CD4-positive, alpha-beta T cell treated with Interleukin-4 for 4 hours (primary cell): ENCODE measurements at places on chromosomes 1 and 21.
A peak's percentile ranks its signal among the peaks of the same experiment; 100 is the strongest.

- no peak for DNase-seq
Observed at GRCh38 chr1:206457408-206458120, 12.7 kb upstream of the IKBKE start.

GRCh38 chr1:51472359-51472758 is 46.7 kb downstream of the EPS15 start:
- no peak for DNase-seq

DNA sequence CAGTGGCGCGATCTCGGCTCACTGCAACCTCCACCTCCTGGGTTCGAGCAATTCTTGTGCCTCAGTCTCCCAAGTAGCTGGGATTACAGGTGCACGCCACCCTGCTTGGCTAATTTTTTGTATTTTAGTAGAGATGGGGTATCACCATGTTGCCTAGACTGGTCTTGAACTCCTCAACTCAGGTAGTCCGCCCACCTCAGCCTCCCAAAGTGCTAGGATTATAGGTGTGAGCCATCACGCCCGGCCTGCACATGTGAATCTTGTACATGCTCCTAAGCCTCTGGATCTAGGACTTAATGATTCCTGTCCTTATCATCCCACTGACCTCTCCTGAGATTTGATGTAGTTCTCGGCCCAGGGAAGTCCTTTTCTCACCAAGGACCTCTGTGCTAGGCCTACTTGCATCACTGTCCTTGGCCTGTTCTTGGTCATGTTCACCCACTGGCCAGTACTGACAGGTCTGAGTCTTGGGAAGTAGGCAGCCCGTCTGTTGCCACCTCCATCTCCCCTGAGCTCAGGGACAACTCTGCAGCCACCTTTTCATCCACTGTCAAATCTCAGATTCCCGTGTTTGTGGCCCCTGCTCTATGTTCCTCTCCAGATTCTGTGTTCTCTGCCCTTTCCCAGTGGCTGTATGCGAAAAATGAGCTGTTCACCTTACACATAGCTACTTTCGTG is 9.4 kb downstream of the HYI start:
- DNase-seq = no peak

DNA sequence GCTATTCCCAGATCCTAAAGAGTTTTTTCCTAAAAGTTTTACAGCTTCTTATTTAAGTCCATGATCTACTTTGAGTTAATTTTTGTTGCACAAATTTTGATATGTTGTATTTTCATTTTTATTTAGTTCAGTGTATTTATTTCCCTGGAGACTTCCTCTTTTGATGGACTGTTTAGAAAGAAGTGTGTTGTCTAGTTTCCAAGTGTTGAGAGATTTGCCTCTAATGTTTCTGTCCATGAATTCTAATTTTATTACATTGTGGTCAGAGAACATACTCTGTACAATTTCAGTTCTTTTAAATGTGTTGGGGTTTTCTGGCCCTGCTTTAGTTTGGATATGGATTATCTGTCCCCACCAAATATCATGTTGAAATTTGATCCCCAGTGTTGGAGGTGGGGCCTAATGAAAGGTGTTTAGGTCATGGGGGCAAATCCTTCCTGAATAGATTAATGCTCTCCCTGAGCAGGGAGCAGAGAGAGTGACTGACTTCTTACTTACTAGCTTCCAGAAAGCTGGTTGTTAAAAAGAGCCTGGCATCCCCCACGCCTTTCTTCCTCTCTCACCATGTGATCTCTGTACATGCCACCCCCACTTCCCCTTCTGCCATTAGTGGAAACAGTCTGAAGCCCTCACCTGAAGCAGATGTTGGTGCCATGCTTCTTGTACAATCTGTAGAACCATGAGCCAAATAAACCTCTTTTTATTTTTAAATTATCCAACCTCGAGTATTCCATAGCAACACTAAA is 4.6 kb downstream of the CHD1L start:
- DNase-seq = no peak

- peak; percentile 15 for DNase-seq
Observed at GRCh38 chr1:22089134-22089571, 36.6 kb downstream of the CDC42 start.

GRCh38 chr1:230130172-230130944 is 63.3 kb downstream of the GALNT2 start:
- DNase-seq = no peak

GRCh38 chr1:81412954-81413353 is 387.8 kb upstream of the ADGRL2 start:
- no peak for DNase-seq

DNA sequence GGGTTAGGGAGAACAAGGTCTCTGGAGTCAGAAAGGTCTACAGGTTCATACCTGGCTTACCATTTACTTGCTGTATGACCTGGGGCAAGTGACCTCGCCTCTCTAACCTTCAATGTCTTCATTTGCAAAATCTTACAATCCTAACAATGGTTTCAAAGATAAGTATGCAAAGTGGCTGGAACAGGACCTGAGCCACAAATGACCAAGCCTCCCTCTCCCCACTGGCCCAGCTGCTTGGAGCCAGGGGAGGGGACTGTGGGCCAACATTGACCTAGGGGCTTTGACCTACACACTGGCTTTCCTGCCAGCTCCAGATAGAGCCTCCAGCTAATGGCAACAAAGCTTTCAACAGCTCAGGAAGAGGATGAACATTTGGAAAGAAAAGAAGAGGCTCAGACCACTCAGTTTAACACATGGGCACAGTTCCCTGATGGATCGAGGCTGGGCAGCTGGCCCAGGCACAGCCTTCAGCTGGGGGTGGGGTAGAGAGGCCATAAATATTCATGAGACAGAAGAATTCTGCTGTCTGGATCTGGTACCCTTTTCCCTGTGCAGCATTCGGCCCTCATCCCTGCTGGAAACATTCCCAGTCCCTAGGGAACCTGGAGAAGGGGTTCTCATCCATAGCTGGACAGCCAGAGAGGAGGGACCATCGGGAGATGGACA is 12.9 kb downstream of the PTAFR start:
- DNase-seq = no peak

GRCh38 chr1:103254691-103255090 is 146.4 kb upstream of the COL11A1 start:
- no peak for DNase-seq

DNA sequence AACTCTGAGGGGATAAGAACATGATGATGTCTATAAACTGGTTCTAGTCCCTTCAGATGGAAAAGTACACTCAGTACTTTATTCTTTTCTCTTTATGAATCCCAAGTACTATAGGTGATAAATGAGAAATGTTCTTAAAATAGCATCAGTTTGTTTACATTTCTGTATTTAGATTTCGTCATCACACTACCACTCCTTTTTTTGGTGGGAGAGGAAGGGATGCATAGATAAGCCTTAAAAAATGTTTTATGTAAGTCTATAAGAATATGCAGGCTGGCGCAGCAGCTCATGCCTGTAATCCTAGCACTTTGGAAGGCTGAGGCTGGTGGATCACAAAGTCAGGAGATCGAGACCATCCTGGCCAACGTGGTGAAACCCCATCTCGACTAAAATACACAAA is 144.8 kb downstream of the USP25 start:
- no peak for DNase-seq

DNA sequence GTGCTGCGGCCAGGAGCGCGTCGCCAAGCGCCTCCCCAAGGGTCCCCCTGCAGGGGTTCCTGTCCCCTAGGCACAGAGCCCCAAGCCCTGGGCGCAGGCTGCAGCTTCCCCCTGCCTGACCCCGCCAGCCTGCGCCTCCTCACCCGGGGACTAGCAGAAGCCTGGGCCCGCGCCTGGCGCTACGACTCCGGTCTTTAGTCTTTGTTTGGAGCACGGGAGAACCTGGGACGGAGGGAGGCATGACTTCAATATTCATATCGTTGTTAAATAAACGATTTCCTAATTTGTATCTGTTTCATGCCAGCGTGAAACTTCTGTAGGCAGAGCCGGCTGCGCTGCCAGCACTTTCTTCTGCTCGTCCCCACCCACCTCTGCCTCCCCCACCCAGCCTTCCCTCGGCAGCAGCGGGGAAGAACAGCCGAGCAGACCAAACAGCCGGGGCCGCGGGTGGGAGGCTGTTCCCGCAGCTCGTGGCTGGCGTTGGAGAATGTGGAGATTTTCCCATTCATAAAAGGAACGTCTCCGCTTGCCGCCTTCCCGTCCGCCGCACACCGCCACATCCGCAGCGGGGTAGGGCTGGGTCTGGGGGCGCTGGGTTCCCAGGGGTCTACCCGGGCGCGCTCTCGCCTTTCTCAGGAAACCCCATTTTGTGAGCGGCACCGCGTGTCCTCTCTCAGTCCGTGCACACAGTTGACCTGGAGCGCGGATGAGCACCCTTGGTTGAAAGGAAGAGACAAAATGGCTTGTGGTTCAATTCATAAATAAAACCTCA is 777 bp upstream of the TRIM67 start:
- no peak for DNase-seq

- no peak for DNase-seq
Observed at GRCh38 chr1:50412813-50413476, 10.3 kb downstream of the DMRTA2 start.

DNA sequence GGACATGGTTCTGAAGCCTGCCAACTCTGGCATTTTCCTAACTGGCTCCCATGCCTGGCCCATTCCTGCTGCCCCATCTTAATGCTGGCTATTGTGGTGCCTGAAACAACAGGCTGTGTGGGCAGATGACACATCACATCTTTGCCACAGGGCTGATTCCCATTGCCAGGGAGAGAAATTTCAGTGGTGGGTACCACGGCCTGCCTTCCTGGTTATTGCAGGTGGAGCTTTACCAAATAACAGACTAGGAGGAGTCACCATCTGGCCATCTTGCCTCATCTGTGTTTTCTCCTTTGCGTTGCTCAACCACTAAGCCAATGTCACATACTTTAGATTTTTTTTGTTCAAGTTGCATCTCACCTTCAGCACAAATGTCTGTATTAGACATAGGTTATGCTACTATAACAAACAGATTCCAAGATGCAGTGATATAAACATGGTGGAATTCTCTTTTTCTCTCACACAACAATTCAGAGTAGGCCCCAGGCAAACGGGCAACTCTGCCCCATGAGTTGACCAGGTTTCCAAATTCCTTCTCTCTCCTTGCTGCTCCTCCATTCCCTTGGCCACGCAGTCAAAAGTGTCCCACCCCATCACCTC is 14.1 kb downstream of the CDA start:
- no peak for DNase-seq

GRCh38 chr1:231515748-231516147 is 12.7 kb upstream of the TSNAX start:
- no peak for DNase-seq

GRCh38 chr1:160874935-160875334 is 10.0 kb downstream of the ITLN1 start:
- peak; percentile 25 for DNase-seq
